ENCODE measurements at places on chromosomes 7 and 10.

DNA sequence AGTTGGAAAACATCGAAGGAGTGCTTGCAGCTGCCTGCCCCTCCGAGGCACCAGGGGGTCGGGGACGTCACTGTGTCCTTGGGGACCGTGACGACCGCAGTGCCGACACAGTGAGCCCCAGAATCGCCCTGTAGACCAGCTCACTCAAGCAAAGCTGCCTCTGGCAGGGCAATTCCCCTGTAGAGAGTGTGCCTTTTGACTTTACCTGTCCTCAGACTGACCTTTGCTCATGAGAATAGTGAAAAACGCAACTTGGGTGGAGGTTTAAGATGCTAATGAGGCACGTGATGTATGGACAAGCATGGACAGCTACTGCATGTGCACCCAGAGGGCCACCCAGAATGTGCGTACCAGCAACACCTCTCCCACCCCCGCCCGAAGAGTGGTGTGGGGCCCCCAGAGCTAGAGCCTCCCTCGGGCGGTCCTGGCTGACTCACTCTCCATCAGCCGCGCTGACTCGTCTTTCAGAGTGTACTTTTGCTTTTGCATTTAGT lies 271.9 kb downstream of the ADARB2 start:
- no peaks in the 10 kb centered on the region for H3K27me3 ChIP-seq
- H3K36me3 ChIP-seq: no peaks in the 10 kb centered on the region
- no peak overlapping the region for H3K4me3 ChIP-seq
- no peak for DNase-seq
- H3K27ac ChIP-seq: no peak overlapping the region

DNA sequence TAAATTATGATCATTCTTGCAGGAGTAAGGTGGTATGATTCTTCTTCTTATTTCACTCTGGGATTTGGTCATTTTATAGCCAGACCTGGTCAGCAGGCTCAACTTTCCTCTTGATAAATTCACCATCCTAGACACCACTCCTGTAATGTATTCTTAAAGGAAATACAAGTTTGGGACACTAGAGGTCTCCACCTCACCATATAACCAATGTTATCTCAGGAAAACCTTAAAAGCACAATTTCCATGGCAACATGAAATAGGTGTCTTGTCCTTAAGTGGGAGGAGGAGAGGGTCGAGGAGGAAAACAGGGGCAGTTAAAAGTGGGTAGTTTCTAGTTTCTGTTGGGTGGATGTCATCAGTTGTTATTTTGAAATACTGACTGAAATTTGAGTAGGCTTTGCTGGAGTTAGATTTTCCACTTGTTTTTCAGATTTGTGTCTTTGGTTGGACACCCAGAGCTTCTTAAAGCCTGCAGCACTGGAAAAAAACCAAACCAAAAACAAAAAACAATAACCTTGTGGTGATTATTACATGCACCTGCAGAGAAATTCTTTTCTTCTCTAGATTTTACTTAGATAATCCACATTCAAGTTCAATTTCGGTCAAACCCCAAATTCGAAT lies 163.1 kb downstream of the PRKCQ start:
- H3K27me3 ChIP-seq: peaks cover 14% of the 10 kb centered on the region
- DNase-seq: peak; percentile 8
- no peak overlapping the region for H3K4me3 ChIP-seq
- H3K36me3 ChIP-seq: no peaks in the 10 kb centered on the region
- no peaks in the 10 kb centered on the region for H3K4me1 ChIP-seq

DNA sequence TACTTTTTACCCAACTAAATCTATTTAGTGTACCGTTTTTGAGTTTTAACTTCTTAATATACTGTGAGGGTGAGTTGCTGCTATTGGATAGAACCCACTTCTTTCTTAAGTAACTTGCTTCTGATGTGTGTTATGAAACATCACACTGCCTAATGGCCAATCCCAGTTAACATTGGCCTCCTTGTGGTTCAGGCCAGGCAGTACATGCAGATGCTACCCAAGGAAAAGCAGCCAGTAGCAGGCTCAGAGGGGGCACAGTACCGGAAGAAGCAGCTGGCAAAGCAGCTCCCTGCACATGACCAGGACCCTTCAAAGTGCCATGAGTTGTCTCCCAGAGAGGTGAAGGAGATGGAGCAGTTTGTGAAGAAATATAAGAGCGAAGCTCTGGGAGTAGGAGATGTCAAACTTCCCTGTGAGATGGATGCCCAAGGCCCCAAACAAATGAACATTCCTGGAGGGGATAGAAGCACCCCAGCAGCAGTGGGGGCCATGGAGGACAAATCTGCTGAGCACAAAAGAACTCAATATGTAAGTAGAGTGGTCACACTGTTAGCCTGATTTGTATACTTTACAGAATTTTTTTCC lies 39.7 kb downstream of the TES start:
- peaks cover 35% of the 10 kb centered on the region for H3K36me3 ChIP-seq
- no peak overlapping the region for H3K4me3 ChIP-seq
- no peak overlapping the region for H3K27ac ChIP-seq
- no peaks in the 10 kb centered on the region for H3K27me3 ChIP-seq

DNA sequence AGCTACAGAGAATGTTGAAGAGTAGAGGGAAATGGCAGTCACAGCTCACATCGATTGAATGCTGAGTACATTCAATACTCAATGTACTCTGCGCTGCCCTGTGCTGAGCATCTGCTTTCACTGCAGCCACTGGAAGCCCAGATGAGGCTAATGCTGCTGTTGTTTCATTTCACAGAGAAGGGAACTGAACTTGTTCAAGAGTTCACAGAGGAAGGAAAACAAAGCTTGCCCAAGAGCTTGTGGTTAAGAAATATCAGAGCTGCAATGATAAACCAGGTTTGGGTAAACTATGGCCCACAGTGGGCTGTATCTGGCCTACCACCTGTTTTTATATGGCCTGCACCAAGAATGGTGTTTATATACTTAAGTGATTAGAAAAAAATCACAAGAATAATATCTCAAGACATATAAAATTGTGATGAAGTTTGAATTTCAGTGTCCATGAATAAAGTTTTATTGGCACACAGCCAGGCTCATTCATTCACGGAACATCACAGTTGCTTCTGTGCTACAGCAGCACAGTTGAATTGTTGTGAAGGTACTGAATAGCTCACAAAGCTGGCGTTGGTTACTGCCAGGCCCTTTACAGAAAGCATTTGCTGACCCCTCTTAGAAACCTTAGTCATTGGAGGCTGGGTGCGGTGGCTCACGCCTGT lies 64.1 kb downstream of the CFAP58 start:
- no peak overlapping the region for H3K27ac ChIP-seq
- DNase-seq: no peak
- no peaks in the 10 kb centered on the region for H3K36me3 ChIP-seq
- no peaks in the 10 kb centered on the region for H3K4me1 ChIP-seq
- H3K27me3 ChIP-seq: no peaks in the 10 kb centered on the region

- H3K36me3 ChIP-seq: peaks cover 2% of the 10 kb centered on the region
- no peak overlapping the region for H3K27ac ChIP-seq
- H3K27me3 ChIP-seq: no peaks in the 10 kb centered on the region
- no peak overlapping the region for H3K4me3 ChIP-seq
Measured at GRCh38 chr10:63054889-63055611, 78.1 kb upstream of the NRBF2 start.

DNA sequence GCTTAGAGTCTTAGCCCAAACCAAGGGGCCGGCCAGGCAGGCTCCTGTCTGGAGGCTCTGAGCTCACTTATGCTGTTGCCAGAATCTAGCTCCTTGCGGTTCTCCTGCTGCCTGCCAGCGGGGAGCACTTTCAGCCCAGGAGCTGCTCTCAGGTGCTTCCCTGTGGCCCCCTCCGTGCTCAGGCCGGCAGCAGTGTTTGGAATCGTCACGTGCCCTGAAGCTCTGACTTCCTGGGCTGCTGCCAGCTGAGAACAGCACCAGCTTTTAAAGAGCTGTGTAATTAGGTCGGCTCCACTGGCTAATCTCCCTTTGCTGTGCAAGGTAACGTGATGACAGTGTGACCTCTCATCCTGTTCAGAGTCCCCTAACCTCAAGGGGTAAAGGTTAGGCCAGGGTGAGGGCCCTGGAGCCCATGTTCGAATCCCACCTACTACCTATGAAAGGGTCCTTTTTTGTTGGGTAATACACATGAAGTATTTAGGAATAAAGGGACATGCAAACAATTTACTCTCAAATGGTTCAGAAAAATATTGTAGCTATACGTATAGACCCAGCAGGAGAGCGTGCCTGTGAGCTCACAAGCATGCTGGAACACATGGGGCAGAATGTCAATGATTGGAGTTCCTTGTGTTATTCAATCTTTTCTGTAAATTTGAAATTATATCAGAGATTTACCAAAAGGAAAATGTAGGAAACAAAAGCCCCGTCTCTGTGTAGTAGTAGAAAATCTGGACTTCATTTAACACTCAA lies 16.6 kb downstream of the ZNF862 start:
- no peak for DNase-seq
- H3K4me1 ChIP-seq: peaks cover 29% of the 10 kb centered on the region
- H3K27me3 ChIP-seq: no peaks in the 10 kb centered on the region
- no peak overlapping the region for H3K4me3 ChIP-seq

DNA sequence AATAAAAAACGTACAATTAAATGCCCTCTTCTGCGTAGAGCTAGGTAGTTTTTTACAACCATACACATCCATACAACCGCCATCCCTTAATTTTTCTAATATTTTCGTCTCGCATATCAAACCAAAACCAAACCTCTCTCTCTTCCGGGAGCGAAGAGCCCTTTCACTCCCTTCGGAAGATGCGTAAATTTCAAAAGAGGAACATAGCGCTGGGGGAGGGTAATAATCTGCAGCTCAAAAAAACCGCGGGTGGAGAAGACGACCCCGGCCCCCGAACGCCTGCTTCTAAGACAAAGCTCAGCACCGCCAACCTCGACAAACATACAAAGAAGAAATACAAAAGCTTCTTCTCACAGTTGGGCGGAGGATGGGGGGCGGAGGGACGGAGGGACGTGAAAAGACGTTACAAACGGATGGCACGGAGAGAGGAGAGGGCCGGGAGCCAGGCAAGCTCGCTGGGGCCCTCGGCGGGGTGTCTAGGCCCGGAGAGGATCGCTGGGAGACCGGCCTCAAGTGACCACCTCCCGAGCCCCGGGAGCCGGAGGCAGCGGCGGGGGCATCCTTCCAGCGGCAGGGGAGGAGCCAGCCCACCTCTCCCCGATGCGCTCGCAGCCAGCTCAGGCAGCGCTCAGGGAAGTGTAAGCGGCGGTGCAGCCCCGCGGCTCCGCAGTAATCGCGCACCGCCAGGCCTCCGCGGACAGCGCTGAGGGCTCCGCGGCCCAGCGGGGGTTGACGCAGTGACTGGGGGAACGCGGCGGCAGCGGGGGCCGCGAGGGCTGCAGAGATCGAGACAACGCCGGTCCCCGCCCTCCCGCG lies 851 bp downstream of the MKRN1 start:
- H3K27me3 ChIP-seq: no peaks in the 10 kb centered on the region
- peaks cover 15% of the 10 kb centered on the region for H3K4me1 ChIP-seq
- peak overlapping the region; percentile 99 for H3K27ac ChIP-seq
- H3K36me3 ChIP-seq: no peaks in the 10 kb centered on the region
- DNase-seq: peak; percentile 35

GRCh38 chr7:151346-152050 lies 40.9 kb upstream of the FAM20C start:
- no peaks in the 10 kb centered on the region for H3K36me3 ChIP-seq
- peaks cover 19% of the 10 kb centered on the region for H3K4me1 ChIP-seq
- peaks cover 4% of the 10 kb centered on the region for H3K27me3 ChIP-seq
- H3K4me3 ChIP-seq: peak overlapping the region; percentile 32

DNA sequence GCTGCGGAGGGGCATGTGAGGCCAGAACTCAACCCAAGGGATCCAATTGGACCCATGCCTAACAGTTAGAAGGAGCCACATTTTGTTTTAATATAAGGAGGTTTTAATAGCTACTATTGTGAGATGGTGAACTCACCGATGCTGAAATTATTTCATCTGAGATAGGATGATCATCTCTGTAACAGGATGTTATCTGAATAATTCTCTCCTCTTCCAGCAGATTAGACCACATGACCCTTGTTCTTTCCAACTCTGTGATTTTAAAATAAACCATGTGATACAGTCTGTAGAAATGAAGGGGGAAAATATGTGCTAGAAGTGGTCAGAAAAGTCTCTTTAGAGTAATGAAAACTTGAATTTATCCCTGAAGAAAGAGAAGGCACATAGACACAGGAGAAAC lies 385.8 kb downstream of the LRMDA start:
- no peaks in the 10 kb centered on the region for H3K36me3 ChIP-seq
- DNase-seq: no peak
- no peaks in the 10 kb centered on the region for H3K4me1 ChIP-seq
- no peak overlapping the region for H3K27ac ChIP-seq
- peaks cover 3% of the 10 kb centered on the region for H3K27me3 ChIP-seq

- no peak for DNase-seq
- no peak overlapping the region for H3K27ac ChIP-seq
- peaks cover 57% of the 10 kb centered on the region for H3K36me3 ChIP-seq
- no peak overlapping the region for H3K4me3 ChIP-seq
- no peaks in the 10 kb centered on the region for H3K27me3 ChIP-seq
- H3K4me1 ChIP-seq: no peaks in the 10 kb centered on the region
Measured at GRCh38 chr7:158309868-158310763, 277.5 kb downstream of the PTPRN2 start.
